Left forelimb (tissue), 1 donor: ENCODE measurements at places on chromosomes 4 and X.
A peak's percentile ranks its signal among the peaks of the same experiment; 100 is the strongest.

DNA sequence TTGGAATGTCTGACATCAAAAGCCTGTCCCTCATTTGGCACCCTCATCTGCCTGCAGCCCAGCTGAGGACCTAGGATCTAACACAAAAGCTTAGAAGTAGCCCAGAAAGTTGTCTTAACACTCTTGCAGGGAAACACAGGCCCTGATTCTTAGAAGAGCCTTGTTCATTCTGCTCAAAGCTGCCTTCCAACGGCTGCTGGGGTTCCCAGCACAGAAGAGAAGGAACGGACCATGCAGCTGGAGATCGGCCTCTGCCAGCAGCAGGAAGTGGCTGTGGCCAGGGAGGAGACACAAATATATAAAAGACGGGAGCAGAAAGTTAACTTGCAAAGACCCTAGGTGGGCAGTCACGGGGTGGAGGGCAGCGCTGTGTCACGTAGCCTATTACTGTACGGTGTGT, 20.4 kb downstream of the PRPS2 start:
- no peak for DNase-seq

DNA sequence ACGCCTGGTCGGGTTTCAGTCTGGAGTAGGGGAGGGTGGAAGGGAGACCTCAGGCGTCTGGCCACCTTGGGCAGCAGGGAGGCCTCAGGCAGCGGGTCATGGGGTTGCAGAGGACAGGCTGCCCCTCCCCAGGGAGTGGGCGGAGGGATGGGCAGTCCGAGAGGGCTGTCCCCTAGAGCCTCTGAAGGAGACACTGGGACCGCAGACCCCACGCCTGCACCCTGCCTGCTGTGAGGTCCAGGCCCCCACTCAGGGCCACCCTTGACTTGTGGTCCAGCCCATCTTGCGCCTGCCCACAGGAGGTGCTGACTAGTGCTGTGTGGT, 16.5 kb downstream of the FGFRL1 start:
- DNase-seq: no peak

DNA sequence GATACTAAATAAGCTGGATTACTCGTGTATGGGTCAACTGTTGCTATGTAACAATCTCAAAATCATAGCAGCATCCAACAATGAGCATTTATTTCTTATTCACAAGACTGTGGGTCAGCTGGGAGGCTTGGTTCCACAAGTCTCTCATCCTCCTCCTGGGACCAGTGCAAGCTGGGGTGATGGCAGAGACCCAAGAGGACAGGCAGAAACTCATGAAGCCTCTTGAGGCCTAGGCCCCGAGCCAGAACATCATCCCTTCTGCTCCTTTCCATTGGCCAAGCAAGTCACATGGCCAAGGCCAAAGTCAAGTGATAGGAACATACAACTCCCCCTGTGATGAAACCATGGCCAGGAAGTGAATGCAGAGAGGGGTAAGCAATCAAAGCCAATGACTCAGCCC, 422.1 kb downstream of the BCOR start:
- DNase-seq: no peak

DNA sequence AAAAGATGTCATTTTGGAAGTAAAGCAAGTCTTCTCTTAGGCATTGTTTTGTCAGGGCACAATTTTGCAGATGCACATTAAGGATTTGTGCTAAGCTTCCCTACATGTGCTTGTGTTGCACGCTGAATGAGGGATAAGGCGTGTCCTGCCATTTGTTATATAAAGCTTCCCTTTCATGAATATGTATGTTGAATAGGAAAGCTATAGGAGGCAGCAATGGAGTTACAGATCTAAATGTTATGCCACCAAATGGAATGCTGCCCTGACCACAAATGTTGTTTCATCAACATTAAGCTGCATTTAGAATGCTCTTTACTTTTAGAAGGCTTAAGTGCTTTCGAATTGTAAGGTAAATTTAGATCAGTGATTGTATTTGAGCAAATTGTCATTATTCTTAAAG, 20.9 kb downstream of the SGMS2 start:
- DNase-seq: no peak

DNA sequence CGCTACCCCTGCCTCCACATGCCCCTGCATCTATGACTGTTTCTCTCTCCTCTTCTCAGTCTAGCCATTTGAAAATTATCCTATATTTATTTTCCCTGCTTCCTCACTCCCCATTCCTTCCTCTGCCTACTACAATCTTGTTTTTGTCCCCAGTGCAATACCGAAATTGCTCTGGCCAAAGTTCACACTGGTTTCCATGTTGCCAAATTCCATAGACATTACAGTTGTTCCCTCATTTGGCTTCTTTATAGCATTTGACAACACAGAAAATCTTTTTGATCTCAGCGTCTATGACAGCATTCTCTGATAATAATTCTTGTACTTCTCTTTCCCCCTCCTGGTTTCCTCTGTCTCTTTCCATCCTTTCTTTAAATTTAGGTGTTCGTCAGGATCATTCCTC, 99.4 kb downstream of the GPR82 start:
- DNase-seq: no peak

DNA sequence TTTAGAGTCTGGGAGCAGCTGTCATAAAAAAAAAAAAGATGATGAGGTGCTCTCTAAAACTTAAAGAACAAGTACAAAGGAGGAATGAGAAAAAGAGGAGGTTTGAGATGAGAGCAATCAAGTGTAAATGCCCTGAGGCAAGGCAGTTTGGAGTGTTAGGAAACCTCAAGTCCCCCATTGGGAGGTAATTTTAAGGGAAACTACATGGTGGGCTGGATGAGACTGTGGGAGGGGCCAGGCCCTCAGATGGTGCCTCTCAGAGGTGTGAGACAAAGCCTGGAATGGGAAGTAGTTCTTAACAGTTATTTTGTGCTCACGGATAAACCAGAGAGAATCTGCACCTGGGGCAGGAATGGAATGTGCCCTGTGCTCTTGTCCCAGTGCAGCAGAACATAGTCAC, 1.9 kb upstream of the MAGEB3 start:
- DNase-seq: no peak

- no peak for DNase-seq
Measured at GRCh38 chrX:47595716-47596251, 13.5 kb downstream of the TIMP1 start.

DNA sequence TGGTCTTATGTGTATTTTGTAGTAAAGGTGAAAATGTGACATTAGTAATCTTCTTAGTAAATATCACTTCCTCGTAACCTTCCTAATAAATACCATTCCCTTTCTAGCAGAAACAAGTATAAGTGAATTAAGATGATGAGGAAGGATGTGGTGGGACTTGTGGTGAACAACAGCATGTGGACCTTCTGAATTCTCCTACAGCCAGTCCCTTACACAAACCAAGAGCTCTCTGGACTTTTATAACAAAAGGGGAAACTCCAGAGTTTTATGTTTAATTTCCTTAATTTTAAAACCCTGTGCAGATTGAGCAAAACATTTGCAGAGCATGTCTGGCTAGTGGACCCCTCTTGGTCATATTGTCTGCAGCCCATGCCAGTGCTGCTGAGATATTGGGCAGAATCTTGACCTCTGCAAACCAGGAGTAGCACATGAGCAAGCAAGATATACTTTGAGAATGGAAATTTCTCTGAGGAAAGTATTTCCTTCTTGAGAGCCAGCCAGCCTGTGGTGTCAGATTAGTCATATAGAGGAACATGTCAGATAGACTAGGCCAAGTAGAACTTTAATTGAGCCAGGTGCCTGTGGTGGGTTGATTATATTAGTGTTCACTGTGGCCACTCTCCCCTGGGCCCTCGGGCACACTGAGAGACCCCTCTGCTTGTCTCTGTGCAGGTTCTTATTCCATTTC, 328.2 kb downstream of the DKK2 start:
- DNase-seq: no peak

DNA sequence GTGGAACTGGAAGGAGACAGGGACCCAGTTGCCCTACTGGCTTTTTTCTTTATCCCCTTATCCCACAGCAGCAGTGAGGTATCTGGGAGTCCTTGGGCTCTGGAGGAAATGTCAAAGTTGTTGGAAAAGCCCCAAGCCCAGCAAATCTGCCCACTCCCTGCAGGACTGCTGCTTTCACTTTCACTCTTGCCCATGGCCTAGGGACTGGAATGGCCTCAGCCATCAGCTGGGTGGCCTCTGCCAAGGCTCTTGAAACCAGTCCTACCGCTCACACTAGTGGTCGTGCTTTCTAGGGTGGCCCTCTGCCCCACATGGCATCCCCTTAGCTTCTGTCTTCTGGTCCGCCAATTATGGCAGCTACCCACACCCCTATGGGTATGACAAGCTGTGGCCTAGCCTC, 9.7 kb upstream of the RHOXF1 start:
- DNase-seq: no peak

DNA sequence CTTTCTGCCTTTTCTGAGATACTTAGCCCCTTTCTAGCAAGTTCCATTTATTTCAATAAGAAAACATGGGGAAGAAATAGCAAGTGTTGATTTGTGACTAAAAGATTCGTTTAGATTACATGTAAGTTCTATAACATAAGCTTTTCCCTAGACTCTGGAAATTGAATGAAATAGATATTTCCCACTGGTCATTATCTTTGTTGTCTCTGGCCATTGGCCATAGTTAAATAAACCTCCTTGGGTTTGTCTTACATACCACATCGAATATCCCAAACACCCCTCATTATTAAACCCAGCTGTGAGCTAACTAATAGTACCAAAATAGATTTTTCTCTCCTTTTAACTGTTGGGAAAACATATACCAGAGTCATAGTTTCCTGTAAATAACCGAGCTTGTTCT, 534.8 kb downstream of the IQCM start:
- DNase-seq: no peak

DNA sequence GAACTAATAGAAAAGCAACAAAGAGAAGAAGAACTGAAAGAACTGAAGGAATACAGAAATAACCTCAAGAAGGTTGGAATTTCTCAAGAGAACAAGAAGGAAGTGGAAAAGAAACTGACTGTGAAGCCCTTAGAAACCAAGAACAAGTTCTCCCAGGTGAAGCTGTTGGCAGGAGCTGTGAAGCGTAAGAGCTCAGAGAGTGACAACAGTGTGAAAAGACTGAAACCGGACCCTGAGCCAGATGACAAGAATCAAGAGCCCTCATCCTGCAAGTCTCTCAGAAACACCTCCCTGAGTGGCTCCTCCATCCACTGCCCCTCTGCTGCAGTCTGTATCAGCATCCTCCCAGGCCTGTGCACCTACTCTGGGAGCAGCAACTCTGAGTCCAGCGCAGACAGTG, 8.4 kb upstream of the FHDC1 start:
- DNase-seq: no peak

DNA sequence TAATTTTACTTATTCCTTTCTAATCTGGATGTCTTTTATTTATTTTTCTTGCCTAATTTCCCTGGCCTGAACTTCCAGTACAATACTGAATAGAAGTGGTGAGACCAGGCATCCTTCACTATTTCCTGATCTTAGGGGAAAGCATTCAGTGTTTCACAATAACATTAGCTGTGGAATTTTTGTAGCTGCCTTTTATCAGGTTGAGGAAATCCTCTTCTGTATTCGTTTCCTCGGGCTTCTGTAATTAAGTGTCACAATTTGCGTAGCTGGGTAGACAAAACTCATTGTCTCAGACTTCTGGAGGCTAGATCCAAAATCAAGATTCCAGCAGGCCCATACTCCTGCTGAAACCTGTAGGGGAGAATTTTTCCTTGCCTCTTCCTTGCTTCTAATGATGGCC, 598.4 kb upstream of the FTHL17 start:
- no peak for DNase-seq

- DNase-seq: no peak
Measured at GRCh38 chr4:139736661-139737060, 71.0 kb downstream of the MGST2 start.

- no peak for DNase-seq
Measured at GRCh38 chr4:102847687-102848086, 20.3 kb upstream of the UBE2D3 start.

DNA sequence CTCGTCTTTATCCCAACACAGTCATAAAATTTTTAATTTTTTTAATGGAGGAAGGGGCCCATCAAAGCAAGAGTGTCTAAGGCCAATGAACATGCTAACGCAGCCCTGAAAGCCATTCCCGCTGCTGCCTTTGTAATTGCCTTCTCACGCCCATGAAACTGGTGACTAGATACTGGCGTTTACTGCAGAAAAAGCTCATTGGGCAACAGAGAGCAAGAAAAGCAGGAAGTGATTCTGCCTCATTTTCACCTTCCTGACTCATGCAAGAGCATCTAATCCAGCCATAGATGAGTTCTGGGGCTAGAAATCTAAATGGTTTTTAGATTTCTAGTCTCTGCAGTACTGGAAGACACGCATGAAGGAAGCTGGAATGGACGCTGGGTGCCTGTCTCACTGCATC, 72.5 kb downstream of the ANXA3 start:
- no peak for DNase-seq

DNA sequence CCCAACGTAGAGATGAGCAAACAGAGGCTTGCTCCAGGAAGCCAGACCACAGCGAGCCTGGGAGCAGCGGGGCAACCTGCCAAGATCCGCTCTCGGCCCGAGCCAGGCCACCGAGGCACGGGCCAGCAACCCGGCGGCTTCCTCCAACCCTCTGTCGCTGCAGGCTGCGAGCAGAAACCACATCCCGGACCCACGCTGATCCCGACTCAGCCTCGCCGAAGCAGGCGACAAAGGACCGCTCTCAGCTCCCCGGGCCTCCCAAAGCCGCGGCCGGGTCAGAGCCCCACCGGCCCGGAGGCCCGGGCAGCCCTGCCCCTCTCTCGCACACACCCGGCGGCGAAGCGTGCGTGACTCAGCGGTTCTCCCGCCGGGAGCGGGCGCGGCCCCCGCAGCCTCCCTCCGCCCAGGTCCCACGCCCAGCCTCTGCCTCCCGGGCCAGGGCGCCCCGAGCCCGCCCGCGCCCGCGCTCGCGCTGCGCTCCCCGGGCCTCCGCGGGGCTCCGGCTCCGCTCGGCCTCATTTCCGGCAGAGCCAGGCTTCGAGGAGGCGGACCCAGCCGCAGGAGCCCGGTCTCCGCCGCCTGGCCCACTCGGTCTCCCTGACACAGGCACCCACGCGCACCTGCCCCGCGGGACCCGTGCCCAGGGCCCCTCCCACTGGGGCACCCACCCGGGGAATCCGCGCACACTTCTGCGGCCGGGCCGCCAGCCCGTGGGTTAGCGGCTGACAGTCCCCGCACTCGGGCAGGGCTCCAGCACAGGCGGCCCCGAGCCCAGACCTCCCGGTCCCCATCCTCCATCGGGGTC, 1.7 kb downstream of the PPP2R2C start:
- peak; percentile 54 for DNase-seq

DNA sequence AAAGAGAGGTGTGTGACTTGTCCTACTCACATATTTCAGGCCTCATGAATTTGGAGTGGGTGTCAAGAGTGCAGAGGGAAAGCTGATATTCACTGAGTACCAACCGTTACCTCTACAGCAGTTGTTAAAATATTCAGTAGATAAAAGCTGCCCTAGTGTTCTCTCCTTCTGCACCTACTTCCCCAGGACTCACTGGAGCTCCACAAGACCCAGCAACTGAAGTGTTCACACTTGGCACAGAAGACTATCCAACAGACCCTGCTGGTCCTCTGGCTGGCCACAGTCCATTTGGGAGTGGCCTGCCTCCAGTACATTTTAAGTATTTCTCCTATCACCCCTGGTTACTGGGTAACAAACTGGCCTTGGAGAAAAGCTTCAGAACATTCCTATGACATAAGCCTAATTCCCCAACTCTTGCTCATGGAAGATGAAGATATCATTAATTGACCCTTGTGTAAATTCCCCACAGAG, 70.8 kb downstream of the PPARGC1A start:
- no peak for DNase-seq

DNA sequence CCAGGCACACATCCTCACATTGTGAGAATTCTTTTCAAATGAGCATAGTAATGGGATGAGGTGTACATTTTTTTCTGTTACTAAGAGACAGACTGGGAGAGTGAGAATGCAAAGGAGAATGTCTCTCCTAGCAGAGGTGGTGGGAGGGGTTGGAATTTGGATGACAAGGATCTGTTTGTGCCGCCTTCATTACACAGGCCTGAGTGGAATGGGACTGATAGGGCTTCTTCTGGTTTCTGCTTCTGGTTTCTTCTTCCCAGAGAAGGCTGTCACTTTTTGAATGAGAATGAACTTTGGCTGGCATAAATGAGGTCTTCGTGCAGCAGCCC, 55.4 kb downstream of the C4orf51 start:
- DNase-seq: no peak
